ENCODE measurements at places on chromosomes 3 and 15. TPM values are rescaled to one million over a fixed set of nuclear protein-coding genes. Genes with fewer than 3 reads are reported as not detected.

Gene PSMD2
- total RNA-seq, result 232 TPM

GRCh38 chr3:53194210-53195065 is 33.4 kb downstream of the PRKCD start:
- DNase-seq, result no peak
- no peak overlapping the region for H3K4me3 ChIP-seq
- peak overlapping the region; percentile 66 for H3K27ac ChIP-seq
- no peaks in the 10 kb centered on the region for H3K4me1 ChIP-seq
- H3K27me3 ChIP-seq, result no peaks in the 10 kb centered on the region

GRCh38 chr3:72892081-72892775 is 4.4 kb downstream of the GXYLT2 start:
- no peaks in the 10 kb centered on the region for H3K36me3 ChIP-seq
- peak overlapping the region; percentile 81 for H3K27ac ChIP-seq
- peaks cover 50% of the 10 kb centered on the region for H3K4me1 ChIP-seq
- no peak overlapping the region for H3K4me3 ChIP-seq

- no peaks in the 10 kb centered on the region for H3K27me3 ChIP-seq
- no peaks in the 10 kb centered on the region for H3K36me3 ChIP-seq
- H3K27ac ChIP-seq, result no peak overlapping the region
Observed at GRCh38 chr3:30281526-30281925, 324.9 kb upstream of the TGFBR2 start.

- H3K4me1 ChIP-seq, result peaks cover 3% of the 10 kb centered on the region
- H3K36me3 ChIP-seq, result no peaks in the 10 kb centered on the region
- no peak for DNase-seq
- no peak overlapping the region for H3K27ac ChIP-seq
- H3K27me3 ChIP-seq, result no peaks in the 10 kb centered on the region
Observed at GRCh38 chr3:65181391-65181871, 493.6 kb upstream of the ADAMTS9 start.

DNA sequence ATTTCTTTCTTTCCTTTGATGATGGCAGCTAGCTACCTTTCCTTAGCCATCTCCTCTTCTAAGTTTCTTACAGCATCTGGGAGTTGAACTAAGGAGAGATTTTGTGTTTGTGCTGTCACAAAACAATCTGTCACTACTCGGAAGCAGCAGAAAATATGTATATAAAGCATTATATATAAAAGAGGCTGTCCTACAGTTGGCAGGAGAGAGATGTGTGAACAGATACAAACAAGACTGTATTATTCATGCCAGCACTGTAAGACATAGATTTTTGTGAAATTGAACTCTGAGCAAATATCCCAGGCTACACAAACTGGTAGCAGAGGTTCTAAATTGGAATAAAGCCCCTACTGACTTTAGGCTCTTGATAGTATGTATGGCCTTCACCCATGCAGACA is 577.5 kb upstream of the NECTIN3 start:
- no peak overlapping the region for H3K4me3 ChIP-seq
- H3K27me3 ChIP-seq, result no peaks in the 10 kb centered on the region
- no peak overlapping the region for H3K27ac ChIP-seq
- no peaks in the 10 kb centered on the region for H3K4me1 ChIP-seq
- DNase-seq, result no peak
- H3K36me3 ChIP-seq, result no peaks in the 10 kb centered on the region

Gene IGSF10
- 1.0 TPM for total RNA-seq

Gene RABL3
- 12.7 TPM for total RNA-seq
